Stimulated activated naive CD8-positive, alpha-beta T cell treated with anti-CD3 and anti-CD28 coated beads, Interleukin-15, amount 100 ng/mL, for 72 hours (primary cell): ENCODE measurements at places on chromosomes 5 and 9.

- no peak for DNase-seq
These were observed 275.2 kb upstream of the PCSK5 start for GRCh38 chr9:75615284-75615683.

DNA sequence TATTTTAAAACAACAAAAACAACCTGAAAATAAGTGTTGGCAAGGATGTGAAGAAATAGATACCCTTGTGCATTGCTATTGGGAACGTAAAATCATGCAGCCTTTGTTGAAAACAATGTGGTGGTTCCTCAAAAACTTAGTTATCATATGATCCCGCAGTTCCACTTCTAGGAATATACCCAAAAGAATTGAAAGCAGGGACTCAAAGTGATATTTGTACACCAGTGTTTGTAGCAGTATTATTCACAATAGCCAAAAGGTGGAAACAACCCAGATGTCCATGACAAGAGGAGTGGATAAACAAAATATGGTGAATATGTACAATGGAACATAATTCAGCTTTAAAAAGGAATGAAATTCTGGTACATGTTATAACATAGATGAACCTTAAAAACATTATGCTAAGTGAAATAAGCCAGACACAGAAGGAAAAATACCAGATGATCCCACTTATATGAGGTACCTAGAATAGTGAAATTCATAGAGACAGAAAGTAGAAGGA lies 29.0 kb downstream of the IRF1 start:
- DNase-seq = no peak

GRCh38 chr9:121952611-121953010 lies 140.5 kb downstream of the TTLL11 start:
- DNase-seq = no peak

GRCh38 chr5:4028384-4028783 lies 432.8 kb downstream of the IRX1 start:
- DNase-seq = no peak

GRCh38 chr9:106305428-106306133 lies 557.4 kb upstream of the ZNF462 start:
- no peak for DNase-seq

DNA sequence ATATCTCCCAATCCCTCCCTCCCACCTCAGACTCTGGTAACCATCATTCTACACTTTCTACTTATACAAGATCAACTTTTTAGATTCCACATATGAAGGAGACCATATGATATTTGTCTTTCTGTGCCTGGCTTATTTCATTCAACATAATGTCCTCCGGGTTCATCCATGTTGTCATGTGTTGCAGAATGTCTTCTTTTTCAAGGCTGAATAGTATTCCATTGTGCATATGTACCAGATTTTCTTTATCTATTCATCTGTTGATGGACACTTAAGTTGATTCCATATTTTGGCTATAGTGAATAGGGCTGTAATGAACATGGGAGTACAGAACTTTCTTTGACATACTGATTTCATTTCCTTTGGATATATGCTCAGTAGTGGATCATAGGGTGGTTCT lies 78.9 kb upstream of the MAP1B start:
- no peak for DNase-seq
